ENCODE measurements at places on chromosomes 7 and 10. TPM values are rescaled to one million over a fixed set of nuclear protein-coding genes. Genes with fewer than 3 reads are reported as not detected.

Gene TACC2
- total RNA-seq = 0.55 TPM

Gene FZD8
- 50.5 TPM for total RNA-seq

Gene GOLGA7B
- total RNA-seq = 0.63 TPM

Gene AGMO
- 0.26 TPM for total RNA-seq

Gene PIK3AP1
- 0.37 TPM for total RNA-seq

Gene MYH16
- total RNA-seq = not detected

Gene CALHM1
- not detected for total RNA-seq

Gene ADARB2
- total RNA-seq = 0.17 TPM

Gene GBF1
- 50.0 TPM for total RNA-seq

Gene HOXA3
- not detected for total RNA-seq

Gene VWA2
- total RNA-seq = not detected

Gene DPP6
- total RNA-seq = not detected

Gene EFCAB10
- not detected for total RNA-seq

Gene CBLL1
- total RNA-seq = 37.9 TPM

Gene FASTK
- total RNA-seq = 70.8 TPM

Gene BMPER
- total RNA-seq = 8.2 TPM

Gene PLXDC2
- 74.8 TPM for total RNA-seq

Gene CPXM2
- not detected for total RNA-seq

Gene FAM20C
- total RNA-seq = 35.8 TPM

Gene STOX1
- 2.4 TPM for total RNA-seq

Gene DNAJC12
- 182 TPM for total RNA-seq

Gene CREB3L2
- total RNA-seq = 20.4 TPM

Gene ADAMTS14
- 0.21 TPM for total RNA-seq

Gene CCDC71L
- total RNA-seq = 14.1 TPM

Gene DNA2
- total RNA-seq = 48.7 TPM

Gene SLC16A9
- total RNA-seq = 2.9 TPM

Gene GPR158
- total RNA-seq = not detected

Gene CDC14C
- not detected for total RNA-seq

Gene ANKIB1
- total RNA-seq = 42.1 TPM

Gene STMP1
- 32.1 TPM for total RNA-seq

Gene GBX1
- total RNA-seq = not detected

Gene MGAM2
- total RNA-seq = not detected

Gene RHBDD2
- 86.5 TPM for total RNA-seq

Gene PCBD1
- 43.4 TPM for total RNA-seq

Gene CRHR2
- total RNA-seq = not detected

Gene ITGA8
- 0.07 TPM for total RNA-seq

Gene FXYD4
- total RNA-seq = not detected

Gene FGL2
- not detected for total RNA-seq

Gene SMO
- 40.3 TPM for total RNA-seq

Gene FZD1
- 49.9 TPM for total RNA-seq

Gene ATRNL1
- total RNA-seq = 2.4 TPM

Gene MBLAC1
- 3.0 TPM for total RNA-seq

Gene ITPRID1
- 0.21 TPM for total RNA-seq

Gene EPO
- total RNA-seq = not detected

Gene PTF1A
- total RNA-seq = not detected

Gene RAPGEF5
- 14.9 TPM for total RNA-seq

Gene KLF14
- not detected for total RNA-seq

Gene SFMBT2
- total RNA-seq = 11.8 TPM

Gene LMOD2
- total RNA-seq = not detected

Gene SPDYE6
- total RNA-seq = not detected

Gene ACTL6B
- not detected for total RNA-seq

Gene TWIST1
- 41.6 TPM for total RNA-seq

Gene INHBA
- 1.7 TPM for total RNA-seq

Gene HOXA5
- total RNA-seq = not detected

Gene CFAP43
- total RNA-seq = 0.35 TPM

Gene LRGUK
- total RNA-seq = 0.54 TPM

Measured in A673 (cell line).